Upper lobe of left lung (tissue), 6 donors: ENCODE measurements at places on chromosomes 4 and X. TPM values are rescaled to one million over a fixed set of nuclear protein-coding genes. Genes with fewer than 3 reads are reported as not detected.

Gene REPS2
- 17.0 TPM for total RNA-seq

DNA sequence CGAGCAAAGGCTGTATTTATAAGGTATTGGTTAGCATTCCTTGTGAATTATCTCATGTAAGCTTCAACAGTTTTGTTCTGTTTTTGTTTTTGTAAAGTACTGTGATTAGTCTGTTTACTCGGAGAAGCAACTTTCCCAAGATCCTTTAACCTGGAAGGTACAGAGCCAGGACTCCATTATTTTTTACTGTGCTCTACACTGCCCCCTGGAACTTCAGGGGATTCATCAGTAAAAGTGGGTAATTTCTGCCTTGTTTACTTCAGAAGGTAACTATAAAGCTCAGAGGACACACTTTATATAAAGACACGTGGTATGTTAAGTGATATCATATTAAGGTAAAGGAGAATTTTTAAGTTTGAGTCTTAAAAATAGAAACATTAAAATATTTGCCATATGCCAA lies 124.9 kb downstream of the IQCM start:
- no peak for DNase-seq

DNA sequence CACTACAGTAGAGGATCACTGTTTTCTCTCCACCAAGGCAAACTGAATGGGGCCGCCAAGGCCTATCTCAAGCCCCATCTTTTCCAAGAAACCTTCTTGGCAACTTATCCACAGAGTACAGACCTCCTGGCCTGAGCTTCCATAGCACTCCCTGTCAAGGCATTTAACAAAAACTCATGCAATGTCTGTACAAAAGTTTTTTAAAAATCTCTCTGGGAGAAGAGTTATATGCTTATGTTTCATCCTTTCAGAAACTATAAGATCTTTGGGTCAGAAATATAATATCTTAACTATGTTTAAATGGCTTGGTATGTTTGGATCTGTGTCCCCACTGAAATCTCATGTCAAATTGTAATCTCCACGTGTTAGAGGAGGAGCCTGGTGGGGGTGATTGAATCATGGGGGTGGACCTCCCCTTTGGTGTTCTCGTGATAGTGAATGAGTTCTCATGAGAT lies 13.6 kb downstream of the ADAMTS3 start:
- no peak for DNase-seq

GRCh38 chr4:120443116-120443515 lies 376.5 kb upstream of the MAD2L1 start:
- DNase-seq: no peak

DNA sequence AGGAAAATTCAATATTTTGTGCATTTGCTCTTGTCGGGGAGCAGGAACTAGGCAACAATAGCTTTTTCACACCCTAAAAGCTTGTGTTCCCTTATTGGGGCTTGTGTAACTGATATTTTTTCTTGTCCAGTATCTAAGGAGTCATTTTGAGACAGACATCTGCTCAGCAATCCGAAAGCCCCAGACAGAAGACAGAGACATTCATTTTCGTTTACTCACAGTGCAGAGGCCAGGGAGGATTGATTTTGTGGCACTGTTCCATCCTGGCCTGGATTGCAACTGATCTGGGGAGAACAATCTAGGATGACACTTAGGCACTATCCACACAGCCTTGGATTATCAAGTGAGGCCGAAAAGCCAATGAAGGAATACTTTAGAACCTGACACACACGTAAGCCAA lies 27.4 kb upstream of the PLAC1 start:
- no peak for DNase-seq

DNA sequence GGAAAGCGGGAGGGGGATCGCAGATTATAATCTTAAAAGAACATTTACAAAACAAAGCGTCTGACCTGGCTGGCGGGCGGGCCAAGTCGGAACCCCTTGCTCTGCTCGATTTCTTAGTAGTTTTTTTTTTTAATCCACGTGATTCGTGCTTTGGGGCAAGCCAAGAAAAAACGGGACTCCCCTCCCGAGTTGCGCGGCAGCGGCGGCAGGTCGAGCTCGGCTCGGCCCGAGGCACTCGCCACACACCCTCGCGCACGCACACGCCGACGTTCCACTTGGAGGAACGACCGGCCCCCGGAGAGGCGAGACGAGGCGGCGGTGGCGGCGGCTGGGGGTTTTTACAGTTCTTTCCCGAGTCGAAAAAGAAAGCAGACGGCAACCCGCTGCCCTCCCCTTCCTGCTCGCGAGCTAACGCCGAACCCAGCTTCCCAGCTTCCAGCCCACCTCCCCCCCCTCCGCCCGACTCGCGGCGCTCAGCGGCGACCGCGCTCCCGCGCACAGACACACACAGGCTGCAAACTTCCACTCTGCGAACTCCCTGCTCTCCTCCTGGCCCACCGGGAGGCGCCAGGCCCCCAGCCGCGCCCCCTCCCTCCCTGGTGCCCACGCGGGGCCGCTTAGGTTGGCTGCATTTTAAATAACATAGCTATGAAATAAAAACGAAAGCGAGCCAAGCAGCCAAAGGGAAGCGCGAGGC lies 1.2 kb downstream of the BCOR start:
- no peak for DNase-seq

DNA sequence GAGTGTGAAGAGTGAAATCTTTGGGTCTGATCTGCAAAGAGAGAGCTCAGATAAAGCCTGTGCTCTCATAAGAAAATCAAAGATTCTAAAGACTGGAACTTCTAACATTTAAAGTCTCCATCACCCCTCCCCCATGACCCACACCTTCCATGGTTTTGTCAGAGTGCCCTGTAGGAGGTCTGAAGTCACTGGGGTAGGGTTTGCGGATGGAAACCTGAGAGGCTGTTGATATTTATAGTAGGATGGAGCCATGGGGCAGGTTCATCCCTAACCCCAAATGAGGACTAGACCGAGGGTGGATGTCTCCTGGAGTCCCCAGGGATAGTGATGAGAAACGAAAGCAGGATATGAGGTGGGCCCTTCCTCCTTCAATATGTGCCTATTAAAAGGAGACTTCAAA lies 28.4 kb upstream of the NLGN4X start:
- DNase-seq: no peak
